ENCODE measurements at places on chromosomes 5 and 9.

DNA sequence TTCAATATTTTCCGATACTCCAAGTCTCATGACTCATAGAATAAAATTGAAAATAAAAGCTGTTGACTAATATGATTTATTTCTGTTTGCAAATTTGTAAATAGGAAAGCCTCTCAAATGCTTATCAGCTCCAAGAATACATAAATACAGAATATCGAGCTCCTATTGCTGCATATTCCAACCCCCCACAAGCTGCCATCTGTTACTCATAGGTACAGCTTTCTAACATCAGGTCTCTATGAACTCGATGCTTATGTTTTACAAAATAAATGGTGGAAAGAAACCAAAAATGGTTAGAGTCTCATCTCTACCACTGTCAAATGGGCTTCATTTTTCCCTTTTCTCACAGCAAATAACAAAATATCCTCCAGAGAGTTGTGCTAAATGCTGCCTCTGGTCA lies 631.6 kb upstream of the CDH18 start:
- no peak for DNase-seq

DNA sequence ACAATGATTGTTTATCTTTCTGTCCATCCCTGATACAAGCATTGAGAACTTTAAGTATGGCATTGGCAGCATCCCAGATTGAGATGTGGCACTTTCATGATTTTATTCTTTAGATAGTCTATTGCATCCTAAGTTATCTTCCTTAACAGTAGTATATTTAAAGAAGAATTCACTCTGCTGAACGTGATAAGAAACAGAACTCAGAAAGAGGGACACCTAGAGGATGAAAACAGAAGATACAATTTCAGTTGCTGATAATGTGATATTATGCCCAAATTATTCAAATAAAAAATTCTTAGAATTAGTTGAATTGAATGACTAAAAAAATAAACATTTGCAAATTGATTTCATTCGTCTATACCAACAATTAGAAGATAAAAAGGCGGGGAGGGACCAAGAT lies 218.1 kb upstream of the DMRTA1 start:
- no peak for DNase-seq

- no peak for DNase-seq
These were observed 44.7 kb upstream of the VCAN start for GRCh38 chr5:83426855-83427254.

DNA sequence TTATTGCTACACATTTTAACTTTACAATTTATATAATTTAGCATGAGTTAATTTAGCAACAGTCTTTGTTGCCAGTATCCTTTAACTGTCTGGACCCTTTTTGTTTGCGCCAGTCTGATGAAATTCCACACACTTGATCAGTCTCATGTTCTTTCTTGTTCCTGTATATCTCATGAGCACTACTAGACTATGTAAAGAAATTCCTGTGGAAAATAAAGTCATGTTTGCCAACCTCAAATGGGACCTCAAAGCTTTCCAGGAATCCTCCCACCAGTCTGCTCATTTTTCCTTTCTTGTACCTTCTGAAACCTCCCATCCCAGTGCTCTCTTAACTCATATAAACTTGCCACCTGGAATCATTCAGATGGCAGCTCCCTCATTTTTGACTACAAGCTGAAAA lies 8.0 kb downstream of the DMXL1 start:
- no peak for DNase-seq

DNA sequence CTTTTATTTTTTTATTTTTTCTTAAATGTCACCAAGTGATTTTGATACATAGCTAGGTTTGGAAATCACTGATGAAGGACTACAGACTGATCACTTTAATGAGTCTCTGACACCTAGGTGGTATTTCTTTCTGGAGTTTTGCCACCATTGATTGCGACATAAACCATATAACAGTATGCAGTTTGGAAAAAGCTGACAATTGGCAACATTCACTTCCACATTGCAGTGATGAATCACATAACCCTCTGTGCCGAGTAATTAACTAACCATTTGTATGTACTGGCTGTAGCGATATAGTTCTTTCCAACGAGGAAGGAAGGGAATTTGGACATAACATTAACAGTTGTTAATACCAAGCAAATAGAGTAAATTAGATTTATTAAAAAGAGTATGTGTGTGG lies 222.9 kb upstream of the EFNA5 start:
- DNase-seq = no peak

DNA sequence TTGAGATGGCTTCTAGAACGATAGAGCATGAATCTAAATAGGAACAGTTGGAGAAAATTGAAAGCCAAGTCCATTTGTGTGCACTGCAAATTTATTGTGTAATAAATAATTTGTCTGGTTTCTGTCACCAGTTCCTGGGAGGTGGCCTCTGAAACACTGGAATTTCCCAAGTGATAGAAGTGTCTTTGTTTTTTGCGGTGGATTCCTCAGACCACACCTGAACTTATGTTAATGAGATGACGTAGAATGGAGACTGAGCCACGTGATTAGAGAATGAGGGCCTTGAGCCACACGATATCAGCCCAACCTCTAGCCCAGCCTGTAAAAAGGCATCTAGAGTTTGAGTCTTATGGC lies 105.1 kb downstream of the MSX2 start:
- DNase-seq = no peak

GRCh38 chr9:132638240-132638639 lies 31.5 kb downstream of the DDX31 start:
- no peak for DNase-seq

DNA sequence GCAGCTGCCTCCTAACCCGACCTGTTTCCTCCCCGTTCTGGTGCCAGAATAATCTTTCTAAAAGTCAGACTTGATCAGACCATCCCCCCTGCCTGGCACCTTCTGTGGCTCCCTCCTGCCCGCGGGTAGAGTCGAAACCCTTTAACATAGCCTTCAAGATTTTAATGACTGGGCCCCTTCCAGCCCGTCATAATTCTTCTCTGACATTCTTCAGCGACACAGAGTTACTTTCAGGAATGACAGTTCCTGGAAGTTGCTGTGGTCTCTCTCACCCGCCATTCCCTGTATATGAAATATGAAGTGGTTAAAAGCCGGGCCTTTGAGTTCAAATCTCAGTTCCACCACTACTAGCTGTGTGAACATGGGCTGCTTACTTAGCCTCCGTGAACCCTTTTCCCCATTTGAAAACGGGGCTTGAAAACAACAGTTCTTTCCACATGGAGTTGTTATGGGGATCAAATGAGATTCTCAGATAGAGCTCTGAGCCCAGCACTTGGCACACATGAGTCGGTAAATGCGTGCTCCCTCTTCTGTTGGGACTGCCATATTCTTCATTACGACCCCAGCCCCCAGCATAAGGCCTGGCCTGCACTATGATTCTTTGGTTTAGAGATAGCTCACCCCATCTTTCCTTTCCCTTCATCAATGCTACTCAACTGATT lies 737 bp downstream of the NANS start:
- no peak for DNase-seq

- no peak for DNase-seq
These were observed 273.7 kb upstream of the DMRT1 start for GRCh38 chr9:567747-568305.

DNA sequence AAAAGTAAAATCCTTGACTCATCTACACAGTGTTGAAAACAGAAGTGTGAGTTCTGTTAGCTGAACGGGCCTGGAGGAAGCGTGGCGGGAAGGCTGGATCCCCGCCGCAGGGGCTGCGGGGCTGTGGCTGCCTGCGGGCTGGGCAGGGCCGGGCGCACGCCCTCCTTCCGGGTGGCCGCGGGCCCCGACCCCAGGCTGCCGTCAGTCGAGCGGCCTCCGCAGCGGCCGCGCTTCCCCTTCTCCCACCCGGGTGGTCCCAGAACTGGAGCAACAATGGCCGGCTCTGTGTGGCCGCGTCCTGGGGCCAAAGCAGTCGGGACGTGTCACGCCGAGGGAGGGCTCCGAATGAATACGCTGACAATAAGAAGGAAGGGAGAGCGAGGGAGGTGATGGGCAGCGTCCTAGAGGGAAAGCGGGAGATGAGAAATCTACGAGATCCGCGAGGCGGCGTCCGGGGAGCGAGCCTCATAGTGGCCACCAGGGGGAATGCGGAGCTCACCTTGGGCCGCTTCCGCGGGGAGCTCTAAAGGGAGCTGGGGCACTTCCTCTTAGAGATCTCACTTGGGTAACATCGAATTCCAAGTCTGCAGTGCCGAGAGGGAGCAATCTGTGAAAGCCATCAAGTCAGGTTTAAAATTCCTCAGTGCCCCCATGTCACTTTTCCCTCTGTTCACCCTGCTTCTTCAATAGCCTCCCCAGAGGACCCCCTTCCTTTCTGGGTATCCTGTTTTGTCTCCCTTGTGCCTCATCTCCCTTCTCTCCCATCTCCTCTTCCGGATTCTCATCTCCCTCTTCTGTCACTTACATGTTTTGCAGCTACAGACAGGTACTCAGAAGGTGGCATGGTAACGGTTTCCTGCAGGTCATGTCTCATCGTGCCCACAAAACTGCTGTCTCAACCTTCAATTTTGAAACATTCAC lies 83.9 kb downstream of the SLC1A3 start:
- peak; percentile 62 for DNase-seq

DNA sequence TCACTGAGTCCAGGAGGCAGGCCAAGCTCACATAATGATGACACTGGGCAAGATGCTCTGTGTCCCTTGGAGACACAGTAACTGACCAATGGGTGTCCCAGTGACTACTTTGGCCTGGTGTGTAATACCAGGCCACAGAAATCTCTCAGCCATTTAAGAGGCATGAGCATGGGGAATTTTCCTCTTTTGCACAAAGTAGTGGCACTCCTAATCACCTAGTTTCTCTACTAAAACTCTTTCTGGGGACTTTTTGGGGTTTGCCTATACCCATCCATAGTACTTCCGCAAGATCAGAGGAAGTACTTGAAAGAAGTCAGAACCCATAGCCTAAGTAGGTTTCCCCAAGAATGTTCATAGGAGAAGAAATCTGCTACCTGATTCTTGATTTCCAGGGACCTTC lies 161.9 kb downstream of the ARSB start:
- DNase-seq = no peak

DNA sequence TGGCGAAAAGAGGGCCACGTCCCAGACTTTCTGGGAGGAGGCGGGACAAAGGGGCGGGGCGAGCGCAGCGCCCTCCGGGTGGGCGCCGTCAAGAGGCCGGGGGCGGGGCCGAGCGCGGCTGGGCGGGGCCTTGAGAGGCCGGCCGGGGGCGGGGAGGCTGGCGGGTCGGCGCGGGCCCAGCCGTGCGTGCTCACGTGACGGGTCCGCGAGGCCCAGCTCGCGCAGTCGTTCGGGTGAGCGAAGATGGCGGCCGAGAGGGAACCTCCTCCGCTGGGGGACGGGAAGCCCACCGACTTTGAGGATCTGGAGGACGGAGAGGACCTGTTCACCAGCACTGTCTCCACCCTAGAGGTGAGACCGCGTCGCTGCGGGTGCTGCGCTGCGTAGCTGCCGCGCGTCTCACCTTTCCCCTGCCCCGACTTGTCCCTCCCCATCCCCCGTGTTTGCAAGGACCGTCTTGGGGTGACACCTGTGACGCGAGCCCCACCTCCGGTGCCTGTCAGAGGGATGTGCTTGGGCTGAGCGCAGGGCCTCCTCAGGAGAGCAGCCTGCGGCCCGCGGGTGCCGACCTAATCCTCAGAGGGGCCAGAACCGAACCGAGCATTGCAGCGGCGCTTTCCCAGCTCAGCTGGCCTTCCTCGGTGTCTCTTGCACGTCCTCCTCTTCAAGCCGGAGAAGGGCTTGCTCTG lies at the start of gene SNX2:
SNX2 (plus strand) TSS at position 220 of the 689 bp plus-strand sequence; CDS start at position 244, 24 bp downstream.
- DNase-seq = peak; percentile 61

DNA sequence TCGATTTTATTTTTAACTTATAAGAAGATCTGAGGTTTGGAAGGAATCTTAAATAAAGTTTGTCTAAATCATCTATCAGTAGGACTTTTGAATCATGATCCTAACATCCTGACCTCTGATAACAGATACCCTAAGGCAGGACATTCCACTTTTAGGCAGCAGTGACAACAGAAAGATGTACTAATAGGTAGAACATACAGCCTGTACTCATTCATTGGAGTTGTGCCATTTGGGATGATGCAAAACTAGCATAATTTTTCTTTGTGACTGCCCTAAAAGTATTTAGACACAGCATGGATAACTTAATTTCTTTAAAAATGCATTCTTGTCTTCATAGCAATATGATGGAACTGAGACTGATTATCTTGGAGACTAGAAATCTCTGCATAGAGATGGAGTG lies 39.7 kb downstream of the CDC42SE2 start:
- DNase-seq = no peak

DNA sequence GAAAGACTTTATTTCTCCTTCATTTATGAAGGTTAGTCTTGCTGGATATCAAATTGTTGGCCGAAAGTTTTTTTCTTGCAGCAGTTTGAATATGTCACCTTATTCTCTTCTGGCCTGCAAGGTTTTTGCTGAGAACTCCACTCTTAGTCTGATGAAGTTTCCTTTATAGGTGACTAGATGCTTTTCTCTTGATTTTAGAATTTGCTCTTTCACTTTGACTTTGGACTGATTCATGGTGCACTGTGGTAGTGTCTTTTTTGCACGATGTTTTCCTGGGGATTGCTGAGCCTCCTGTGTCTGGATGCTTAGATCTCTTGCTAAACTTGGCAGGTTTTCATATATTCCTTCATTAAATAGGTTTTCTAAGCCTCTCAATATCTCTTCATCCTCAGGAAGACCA lies 12.4 kb downstream of the AHRR start:
- DNase-seq = no peak

GRCh38 chr5:112086740-112087139 lies 329.7 kb upstream of the NREP start:
- no peak for DNase-seq

DNA sequence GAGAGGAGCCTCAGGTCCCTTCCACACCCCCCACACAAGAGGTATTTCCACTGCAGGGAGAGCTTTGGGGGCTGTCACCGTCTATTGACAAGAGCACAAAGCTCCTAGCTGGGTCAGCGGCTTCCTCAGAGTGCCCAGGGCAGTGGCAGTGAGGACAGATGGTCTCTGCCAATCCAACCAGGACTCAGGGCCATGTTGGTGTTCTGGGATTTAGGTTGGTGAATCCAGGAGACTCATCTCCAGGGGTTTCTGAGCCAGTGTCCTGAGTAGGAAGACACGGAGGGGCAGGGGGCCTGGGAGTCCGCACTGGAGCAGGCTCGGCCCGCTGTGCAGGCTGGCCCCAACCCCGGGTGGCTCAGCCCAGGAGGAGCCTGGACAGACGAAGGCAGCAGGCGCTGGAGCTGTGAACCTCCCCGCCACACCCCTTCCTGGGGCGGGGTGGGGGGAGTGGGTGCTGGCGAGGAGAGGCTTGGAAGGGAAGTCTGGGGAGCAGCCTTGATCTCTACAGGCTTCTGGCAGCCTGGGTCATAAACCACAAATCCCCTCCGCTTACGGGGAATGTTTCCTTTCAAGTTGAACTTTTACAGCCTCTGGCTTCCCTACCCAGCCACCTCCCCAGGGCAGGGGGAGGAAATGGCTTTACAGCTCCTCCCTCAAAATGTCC lies 19.6 kb downstream of the CRB2 start:
- no peak for DNase-seq

DNA sequence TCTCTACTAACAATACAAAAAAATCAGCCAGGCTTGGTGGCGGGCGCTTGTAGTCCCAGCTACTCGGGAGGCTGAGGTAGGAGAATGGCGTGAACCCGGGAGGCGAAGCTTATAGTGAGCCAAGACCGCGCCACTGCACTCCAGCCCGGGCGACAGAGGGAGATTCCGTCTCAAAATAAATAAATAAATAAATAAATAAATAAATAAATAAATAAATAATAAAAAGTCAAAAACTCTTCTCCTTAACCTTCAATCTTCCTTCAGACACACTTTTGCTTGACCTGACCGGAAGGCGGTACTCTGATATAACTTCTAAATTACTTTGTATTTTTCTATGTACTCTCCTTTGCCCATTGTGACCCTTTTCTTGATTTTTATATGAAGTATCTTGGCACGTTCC lies 302.1 kb downstream of the SLF1 start:
- DNase-seq = no peak
